ENCODE measurements at places on chromosomes 2 and 18. TPM values are rescaled to one million over a fixed set of nuclear protein-coding genes. Genes with fewer than 3 reads are reported as not detected.

- no peak for DNase-seq
Observed at GRCh38 chr2:56460508-56460907, 276.7 kb downstream of the CCDC85A start.

- DNase-seq, result no peak
Observed at GRCh38 chr18:69127873-69128500, 272.7 kb upstream of the DOK6 start.

DNA sequence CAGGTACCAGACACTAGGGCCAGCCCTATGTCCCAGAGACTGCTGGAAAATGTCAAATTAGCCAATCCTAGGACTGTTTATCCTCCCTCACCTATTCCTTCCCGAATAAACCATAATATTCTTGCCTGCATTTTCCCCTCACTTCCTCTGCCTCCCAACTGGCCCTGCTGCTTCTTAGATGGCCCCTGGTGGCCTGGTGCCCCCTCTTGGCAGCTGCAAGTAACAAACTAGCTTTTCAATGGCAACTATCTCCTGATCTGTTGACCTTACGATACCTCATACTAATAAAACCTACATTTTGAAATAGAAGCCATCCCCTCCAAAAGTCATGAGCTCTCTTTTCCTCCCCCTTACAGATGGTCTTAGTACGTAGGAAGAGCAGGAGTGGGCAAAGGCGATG lies 132.0 kb downstream of the ALPK2 start:
- peak; percentile 25 for DNase-seq

DNA sequence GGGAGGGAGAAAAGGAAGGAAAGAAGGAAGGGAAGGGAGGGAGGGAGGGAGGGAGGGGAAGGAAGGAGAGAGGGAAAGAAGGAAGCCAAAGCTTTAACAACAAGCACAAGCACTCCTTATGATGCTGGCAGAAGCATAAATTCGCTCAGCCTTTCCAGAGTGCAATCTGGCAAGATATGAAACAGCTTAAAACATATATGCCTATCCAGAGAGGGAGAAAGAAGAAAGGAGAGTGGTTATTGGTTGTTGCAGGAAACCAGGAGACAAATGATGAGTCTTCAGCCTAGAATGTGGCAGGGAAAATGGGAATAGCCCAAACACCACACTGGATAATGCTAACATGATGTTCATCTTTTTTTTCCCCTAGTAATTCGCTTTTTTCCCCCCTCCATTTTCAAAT lies 64.0 kb downstream of the STPG4 start:
- no peak for DNase-seq

DNA sequence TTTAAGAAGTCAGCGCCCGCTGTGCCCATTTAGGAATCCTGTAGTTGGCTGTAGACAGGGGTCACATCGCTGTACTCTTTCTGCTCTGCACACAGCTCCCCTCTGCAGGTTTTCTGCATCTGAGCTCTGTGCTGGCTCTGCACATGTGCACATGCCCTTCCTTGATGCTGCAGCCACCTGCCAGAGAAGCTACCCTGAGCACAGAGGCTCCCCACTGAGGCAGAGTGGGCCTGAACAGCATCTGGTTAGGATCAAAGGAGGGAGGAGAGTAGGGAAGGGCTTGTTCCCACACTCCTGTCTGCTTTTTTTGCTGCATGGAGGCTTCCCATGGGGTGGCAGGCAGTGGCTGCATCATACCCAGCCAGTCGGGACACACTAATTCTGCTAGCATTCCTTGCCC lies 238.9 kb downstream of the FHOD3 start:
- no peak for DNase-seq

DNA sequence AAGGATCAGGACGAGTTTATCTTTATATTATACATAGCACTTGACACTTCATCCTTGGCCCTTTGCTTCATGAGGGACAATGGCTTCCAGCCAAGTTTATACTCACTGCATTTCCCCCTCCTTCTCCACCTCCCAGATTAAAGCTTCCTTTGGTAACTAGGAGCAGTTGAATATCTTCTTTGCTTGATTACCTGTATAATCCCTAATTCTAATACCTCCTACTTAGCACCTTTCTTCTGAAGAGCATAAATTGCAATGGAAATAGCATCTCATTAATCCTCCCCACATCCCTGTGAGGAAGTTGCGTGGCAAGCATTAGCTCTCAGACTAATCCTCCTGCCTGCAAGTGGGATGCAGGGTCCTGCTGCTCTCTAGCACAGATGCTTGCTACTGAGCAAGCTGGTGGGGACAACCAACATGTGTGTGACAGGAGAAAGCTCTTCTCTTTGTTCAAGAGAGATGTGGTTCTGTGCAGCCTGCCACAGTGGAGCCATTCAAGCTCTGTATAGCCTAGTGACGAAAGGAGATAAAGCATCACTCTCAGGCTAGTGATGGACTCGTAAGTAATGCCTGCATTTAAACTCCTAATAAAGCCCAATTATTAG lies 19.1 kb downstream of the KLHL14 start:
- DNase-seq, result no peak

DNA sequence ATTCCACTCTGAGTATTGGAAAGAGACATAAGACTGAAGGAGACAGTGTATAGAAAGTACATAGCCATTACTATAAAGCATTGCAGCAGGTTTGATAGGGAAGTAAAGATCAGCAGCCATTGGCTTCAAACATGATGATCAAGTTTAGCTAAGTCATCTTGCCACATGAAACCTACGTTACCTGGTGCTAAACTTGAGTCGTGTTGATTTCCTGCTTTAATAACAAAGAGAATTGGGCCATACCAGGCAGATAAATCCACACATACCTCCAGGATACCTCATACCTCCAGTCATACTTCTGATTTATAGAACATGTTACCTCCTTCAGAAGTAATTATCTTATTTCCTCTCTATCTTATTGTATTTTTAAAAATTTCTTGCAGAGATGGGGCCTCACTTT lies 10.3 kb upstream of the KYNU start:
- no peak for DNase-seq

DNA sequence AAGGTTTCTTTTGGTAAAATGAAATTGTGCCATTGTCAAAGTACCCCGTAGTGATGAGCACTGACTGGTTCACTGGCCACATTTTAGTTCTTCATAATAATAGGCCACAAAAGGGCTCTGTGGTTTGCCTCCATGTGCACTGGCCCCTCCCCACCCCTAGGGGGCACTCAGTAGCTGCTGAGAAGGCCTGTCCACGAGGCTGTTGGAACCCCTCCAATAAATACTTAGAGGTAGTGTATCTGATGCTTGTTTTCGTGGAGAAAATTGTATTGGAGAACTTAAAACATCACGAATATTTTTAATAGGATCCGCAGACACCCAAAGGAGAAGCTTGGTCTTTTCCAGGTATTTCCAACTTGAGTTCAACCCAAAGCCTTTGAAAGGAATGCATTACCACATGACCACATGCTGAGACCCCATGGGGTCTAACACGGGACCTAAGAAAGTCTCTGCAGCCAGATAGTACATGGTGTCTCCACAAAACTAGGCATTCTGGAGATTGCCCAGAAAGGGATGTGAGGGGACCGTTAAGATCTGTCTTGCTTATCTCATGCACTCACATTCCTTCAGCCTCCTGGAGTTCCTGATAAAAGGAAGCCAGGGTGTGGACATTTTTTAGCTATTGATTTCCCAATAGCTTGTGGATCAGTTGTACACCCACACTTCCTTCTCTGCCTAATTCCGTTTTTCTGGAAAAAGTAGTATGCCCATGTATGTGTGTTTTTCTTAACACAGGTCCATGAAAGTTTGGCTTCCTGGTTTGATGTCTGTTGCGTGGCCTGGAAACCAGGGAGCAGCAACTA lies 28.5 kb upstream of the NOSTRIN start:
- DNase-seq, result peak; percentile 72

DNA sequence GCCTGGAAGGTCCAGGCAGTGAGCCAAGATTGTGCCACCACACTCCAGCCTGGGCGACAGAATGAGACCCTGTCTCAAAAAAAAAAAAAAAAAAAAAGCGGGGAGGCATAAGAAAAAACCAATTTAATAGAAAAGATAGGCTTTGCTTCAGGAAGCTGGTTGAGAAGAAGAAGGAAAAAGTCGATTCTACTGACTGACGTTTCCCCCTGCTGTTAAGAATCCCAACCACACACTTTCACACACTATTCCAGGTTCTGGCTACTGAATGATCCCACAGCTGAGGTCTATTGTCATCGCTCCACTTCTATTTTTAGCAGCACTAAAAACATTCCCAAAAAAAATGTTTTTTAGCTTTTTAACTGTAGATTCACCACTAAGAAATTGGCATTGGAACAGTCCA lies 6.7 kb upstream of the CHCHD5 start:
- DNase-seq, result no peak

- DNase-seq, result no peak
Observed at GRCh38 chr2:135603543-135603942, 72.3 kb downstream of the R3HDM1 start.

GRCh38 chr18:48940854-48941611 lies 9.7 kb downstream of the SMAD7 start:
- DNase-seq, result no peak

GRCh38 chr2:105545730-105546627 lies 147.1 kb upstream of the FHL2 start:
- DNase-seq, result peak; percentile 67

DNA sequence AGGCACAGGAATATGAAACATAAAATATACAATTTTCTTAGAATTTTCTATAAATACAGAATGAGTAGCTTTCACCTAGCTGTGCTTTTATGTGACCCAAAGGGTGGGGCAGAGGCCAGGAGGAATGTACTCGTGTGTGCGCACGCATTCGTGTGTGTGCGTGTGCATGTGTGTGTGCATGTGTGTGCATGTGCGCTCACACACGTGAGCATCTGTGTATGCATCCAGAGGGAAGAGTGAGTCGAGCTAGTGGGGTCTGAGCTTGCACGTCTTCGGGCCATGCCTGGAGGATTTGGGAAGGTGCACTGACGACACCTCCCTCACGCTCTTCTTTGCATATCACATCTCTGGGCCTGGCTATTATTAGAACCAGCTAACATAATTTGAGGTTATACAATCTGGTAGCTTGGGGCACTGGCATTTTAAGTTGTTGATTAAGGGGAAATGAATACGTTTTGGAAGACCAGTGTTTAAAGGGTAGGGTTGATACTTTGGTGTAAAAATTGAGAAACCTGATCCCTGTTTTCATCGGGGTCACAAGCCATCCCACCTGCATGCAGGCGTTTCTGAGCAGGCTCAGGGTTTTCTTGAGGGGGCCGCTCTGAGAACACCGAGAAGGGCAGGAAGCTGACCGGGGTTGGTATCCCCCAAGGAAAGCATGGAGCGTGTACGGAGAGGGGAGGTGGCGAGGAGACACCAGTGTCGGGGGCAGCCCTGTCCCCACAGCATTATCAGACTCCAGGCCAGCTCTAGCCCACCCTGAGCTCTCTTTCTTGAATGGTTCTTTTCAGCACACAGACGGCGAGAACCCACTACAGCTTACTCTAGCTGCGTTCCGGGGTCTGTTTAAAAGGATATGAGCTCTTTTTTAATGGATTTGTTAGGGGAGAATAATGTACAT lies 85.3 kb downstream of the LRRFIP1 start:
- no peak for DNase-seq

- no peak for DNase-seq
Observed at GRCh38 chr2:46260305-46260704, 36.9 kb upstream of the EPAS1 start.

- DNase-seq, result peak; percentile 66
Observed at GRCh38 chr18:80200171-80200931, 47.0 kb downstream of the PARD6G start.

DNA sequence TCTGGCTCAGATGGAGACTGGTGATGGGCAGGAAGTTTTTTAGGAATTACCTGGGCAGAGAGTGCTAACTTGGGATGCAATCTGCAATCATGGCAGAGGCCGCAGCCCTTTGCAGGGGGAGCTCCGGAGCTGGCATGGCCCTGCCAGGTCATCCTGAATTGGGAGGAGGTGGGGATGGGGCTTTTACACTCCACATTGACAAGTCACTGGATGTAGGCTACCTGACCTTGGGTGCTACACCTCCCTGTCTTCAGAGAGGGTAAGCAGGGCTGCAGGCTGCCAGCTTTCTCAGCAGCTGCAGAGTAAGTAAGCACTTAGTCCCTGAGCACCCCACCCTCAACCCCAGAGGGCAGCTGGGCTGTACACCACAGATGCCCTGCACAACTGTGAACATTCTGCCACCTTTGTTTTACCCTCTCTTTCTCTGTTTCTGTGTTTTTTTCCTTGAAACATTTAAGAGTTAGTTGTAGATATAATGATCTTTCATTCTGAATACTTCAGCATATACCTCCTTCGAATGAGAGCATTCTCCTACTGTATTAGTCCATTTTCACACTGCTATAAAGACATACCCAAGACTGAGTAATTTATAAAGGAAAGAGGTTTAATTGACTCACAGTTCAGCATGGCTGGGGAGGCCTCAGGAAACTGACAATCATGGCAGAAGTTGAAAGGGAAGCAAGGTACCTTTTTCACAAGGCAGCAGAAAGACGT lies 6.8 kb upstream of the HS1BP3 start:
- no peak for DNase-seq

- DNase-seq, result no peak
Observed at GRCh38 chr18:26956863-26957262, 91.4 kb upstream of the AQP4 start.

GRCh38 chr2:157959249-157959648 lies 83.1 kb upstream of the ACVR1 start:
- no peak for DNase-seq

GRCh38 chr2:197674060-197674459 lies 1.3 kb downstream of the RFTN2 start:
- no peak for DNase-seq

DNA sequence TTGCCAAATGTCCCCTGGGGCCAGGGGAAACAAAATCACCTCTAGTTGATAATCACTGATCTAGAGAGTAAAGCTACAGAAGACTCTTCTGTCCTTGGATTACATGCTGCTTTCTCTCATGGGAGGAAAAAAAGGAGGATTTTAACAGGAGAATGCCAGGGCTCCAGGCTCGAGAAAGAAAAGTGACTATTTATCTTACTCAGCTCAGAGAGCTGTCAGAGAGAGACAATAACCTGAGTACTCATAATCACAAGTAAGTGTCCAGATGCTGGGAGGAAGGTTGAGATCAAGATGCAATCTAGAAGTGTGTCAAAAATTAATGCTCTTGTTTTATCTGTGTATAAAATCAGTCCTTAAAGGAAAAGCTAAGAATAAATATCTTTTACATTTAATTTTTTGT lies 133.3 kb downstream of the PTRHD1 start:
- DNase-seq, result no peak

The MAP3K19 gene
- not detected for total RNA-seq

The LRP1B gene
- total RNA-seq, result 0.13 TPM

The CLIP4 gene
- 8.1 TPM for total RNA-seq

The LOXL3 gene
- total RNA-seq, result 2.0 TPM

The CLK1 gene
- total RNA-seq, result 53.3 TPM

The GDF7 gene
- total RNA-seq, result 17.2 TPM

The SH3BP4 gene
- total RNA-seq, result 16.0 TPM

The LYPD6 gene
- 13.3 TPM for total RNA-seq

The TMEM237 gene
- total RNA-seq, result 23.6 TPM

The TMEM198 gene
- not detected for total RNA-seq

Measured in dermis microvascular lymphatic vessel endothelial cell (primary cell).